ENCODE measurements at places on chromosomes 13 and 19.

DNA sequence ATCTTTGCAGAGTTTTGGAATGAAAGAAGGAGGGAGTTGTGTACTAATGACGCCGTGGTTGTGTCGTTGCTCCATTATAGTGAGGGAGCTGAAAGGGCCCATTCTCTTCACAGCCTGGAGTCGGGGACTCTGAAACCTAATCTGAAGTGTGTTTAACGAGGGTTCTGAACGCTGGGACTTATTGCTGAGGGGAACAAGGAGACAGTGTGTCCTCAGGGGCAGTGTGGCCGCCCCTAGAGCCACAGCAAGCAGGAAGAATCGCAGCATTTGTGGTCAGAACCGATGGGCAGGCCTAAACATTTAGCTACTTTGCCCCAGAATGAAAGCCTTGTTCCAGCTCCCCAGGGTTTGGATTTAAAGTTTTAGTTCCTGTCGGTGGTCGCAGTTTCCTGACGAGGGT is 156.4 kb upstream of the RNF113B start:
- DNase-seq: no peak

DNA sequence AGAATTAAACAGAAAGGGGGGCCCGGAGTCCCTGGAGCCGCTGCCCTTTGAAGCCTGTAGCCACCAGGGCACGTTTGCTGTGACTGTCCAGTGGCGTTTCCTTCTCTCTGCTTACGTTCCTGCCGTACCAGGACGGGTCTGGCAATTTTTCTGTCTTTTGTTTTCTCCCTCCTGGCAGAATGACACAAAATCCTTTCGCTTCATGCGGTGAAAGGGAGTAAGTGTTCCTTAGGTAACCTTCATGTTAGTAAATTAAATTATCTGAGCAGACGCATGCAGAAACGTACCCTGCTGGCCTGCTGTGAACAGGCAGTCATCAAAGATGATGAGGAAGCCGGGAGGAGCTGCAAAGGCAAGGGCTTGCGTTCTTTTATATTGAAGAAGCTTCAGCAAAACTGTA is 299.3 kb upstream of the ARGLU1 start:
- peak; percentile 4 for DNase-seq

DNA sequence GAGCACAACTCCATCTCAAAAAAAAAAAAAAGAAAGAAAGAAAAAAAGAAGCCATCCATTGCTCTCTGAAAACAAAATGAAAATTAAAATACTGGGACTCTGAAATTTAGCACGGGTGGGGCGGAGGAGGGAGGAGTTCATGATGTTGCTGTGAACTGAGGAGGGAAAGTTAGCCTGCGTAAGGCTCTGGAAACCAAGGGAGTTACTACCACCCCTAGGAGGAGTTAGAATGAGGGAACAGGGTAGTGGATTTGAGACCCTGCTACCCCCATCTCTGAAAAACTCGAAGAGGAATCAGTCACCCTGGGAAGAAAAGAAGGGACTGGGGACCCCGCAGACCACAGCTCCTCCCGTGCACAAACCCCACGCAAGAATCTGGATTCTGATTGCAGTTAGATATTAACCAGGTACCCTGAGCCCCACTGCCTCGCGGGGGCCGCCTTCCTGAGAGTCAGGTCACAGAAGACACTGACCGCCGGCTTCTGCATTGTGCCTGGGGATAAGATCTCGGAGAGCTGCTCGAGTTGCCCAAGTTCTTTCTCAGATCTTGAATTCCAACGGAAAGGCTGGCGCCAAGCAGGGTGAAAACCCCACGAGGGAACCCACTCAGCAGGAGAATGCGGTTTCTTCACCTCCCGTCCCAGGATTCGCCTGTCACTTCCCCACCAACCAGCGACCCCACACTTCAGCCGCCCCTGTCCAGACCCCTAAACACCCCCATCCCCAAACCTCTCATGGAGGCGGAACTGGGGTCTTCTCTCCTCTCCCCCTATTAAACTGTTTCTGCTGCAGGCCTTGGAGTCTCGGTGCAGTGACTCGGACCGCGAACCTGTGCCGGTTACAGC is 870 bp downstream of the ZNF442 start:
- DNase-seq: peak; percentile 6

GRCh38 chr19:6803036-6803404 is 30.5 kb downstream of the VAV1 start:
- peak; percentile 1 for DNase-seq

GRCh38 chr13:100106705-100107104 is 17.8 kb downstream of the PCCA start:
- DNase-seq: no peak

DNA sequence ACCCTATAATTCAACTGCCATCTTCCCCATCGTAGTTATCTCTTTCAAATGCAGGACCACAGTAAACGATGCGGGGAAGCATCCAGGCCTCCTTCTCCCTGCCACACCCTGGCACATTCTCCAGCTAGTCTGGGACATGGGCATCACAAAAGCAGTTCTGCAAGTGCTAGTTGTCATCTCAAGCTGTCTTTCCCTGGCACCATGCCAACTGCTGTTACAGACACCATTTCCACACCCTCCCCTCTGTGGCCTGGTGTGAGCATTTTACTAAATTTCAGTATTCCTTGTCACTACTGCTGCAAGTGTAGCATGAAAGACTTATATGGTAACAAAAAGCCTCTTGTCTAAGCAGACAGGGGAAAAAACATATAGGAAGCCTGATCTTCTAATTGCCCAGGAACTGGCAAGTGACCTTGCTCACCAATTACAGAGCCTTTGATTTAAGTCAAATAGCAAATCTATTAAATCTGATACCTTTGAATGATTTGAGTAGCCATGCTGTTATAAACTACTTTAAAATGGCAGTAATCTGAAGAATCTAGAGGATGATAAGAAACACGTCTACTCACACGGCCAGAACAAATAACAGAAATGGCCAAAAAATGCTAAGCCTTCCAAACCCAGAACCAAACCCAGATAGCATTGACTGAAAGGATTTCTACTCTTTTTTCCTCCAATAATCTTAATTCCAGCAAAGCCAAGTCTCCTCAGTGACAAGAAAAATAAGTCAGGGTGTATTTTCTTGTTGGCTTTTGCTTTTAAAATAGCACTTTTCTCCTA is 179.0 kb downstream of the NUFIP1 start:
- no peak for DNase-seq

- DNase-seq: no peak
These were observed 17.1 kb downstream of the RGL3 start for GRCh38 chr19:11401808-11402543.

GRCh38 chr13:34816245-34816884 is 125.7 kb upstream of the NBEA start:
- DNase-seq: peak; percentile 7

DNA sequence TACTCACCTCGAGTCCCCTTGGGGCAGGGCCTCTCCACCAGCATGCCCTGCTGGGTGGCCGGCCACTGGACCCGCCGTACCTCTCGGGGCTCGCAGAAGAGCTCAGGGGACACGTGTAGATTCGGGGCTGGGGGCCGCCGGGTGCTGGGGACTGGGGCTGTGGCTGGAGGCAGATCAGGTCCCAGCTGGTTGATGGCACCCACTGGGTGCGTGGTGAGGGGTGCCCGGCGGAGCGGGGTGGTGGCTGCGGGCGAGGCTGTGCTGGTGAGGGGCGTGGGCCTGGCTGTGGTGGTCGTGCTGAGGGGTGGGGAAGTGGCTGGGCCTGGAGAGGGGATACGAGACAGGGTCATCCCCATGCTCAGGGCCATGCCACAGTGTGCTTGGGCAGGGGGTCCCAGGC is 24.9 kb upstream of the ASF1B start:
- no peak for DNase-seq

All from globus pallidus (tissue), 1 donor.